ENCODE measurements at places on chromosomes 4 and X. TPM values are rescaled to one million over a fixed set of nuclear protein-coding genes. Genes with fewer than 3 reads are reported as not detected.
A peak's percentile ranks its signal among the peaks of the same experiment; 100 is the strongest.

- no peak for DNase-seq
- H3K4me1 ChIP-seq = no peaks in the 10 kb centered on the region
- H3K27ac ChIP-seq = no peak overlapping the region
- H3K36me3 ChIP-seq = no peaks in the 10 kb centered on the region
These were observed 44.8 kb downstream of the BANK1 start for GRCh38 chr4:101835121-101835904.

- no peak for DNase-seq
- H3K4me3 ChIP-seq = no peak overlapping the region
- H3K27me3 ChIP-seq = no peaks in the 10 kb centered on the region
- H3K27ac ChIP-seq = no peak overlapping the region
- H3K4me1 ChIP-seq = peaks cover 13% of the 10 kb centered on the region
These were observed 40.8 kb downstream of the MGARP start for GRCh38 chr4:139239127-139239772.

GRCh38 chr4:3388471-3389232 lies 53.1 kb upstream of the HGFAC start:
- peak overlapping the region; percentile 87 for H3K27ac ChIP-seq
- H3K36me3 ChIP-seq = no peaks in the 10 kb centered on the region
- peaks cover 57% of the 10 kb centered on the region for H3K4me1 ChIP-seq
- H3K27me3 ChIP-seq = no peaks in the 10 kb centered on the region

DNA sequence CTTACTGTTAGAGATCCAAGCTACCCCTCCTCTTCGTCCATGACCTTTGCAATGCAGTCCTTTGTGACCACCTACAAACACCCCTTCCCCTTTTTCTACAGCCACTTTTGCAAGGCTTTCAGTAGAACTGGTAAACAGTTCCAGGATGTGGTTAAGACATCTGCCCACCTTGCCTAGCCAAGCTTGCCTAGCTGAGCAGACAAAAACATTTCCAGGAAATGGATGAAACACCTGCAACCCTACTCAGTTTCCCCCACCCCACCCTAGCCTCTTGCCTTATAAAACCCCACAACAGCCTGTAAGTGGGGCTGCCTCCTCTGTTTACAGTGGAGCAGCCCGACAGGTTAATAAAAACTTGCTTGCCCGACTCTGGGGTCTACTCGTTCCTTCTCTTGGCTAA lies 133.8 kb downstream of the ZC4H2 start:
- no peaks in the 10 kb centered on the region for H3K27me3 ChIP-seq
- H3K4me3 ChIP-seq = no peak overlapping the region
- H3K36me3 ChIP-seq = no peaks in the 10 kb centered on the region
- DNase-seq = no peak
- H3K4me1 ChIP-seq = no peaks in the 10 kb centered on the region

- no peak for DNase-seq
- H3K4me3 ChIP-seq = no peak overlapping the region
- H3K36me3 ChIP-seq = no peaks in the 10 kb centered on the region
- no peaks in the 10 kb centered on the region for H3K27me3 ChIP-seq
- H3K27ac ChIP-seq = no peak overlapping the region
- H3K4me1 ChIP-seq = peaks cover 7% of the 10 kb centered on the region
These were observed 99.4 kb upstream of the NDP start for GRCh38 chrX:44072631-44073030.

MAOA gene
- 102 TPM for total RNA-seq

- H3K27me3 ChIP-seq = no peaks in the 10 kb centered on the region
- H3K27ac ChIP-seq = no peak overlapping the region
- DNase-seq = no peak
- no peak overlapping the region for H3K4me3 ChIP-seq
- H3K4me1 ChIP-seq = peaks cover 19% of the 10 kb centered on the region
These were observed 12.0 kb downstream of the TMSB4X start for GRCh38 chrX:12986886-12987285.

- H3K27ac ChIP-seq = no peak overlapping the region
- H3K36me3 ChIP-seq = no peaks in the 10 kb centered on the region
- no peak for DNase-seq
- no peaks in the 10 kb centered on the region for H3K27me3 ChIP-seq
- no peak overlapping the region for H3K4me3 ChIP-seq
These were observed 975.7 kb upstream of the PABPC4L start for GRCh38 chr4:135177321-135177720.

GRCh38 chrX:76398970-76399369 lies 28.5 kb upstream of the MAGEE1 start:
- no peaks in the 10 kb centered on the region for H3K36me3 ChIP-seq
- no peaks in the 10 kb centered on the region for H3K4me1 ChIP-seq
- H3K4me3 ChIP-seq = no peak overlapping the region
- H3K27ac ChIP-seq = no peak overlapping the region
- no peaks in the 10 kb centered on the region for H3K27me3 ChIP-seq

All from vagina (tissue), 2 donors.